ENCODE measurements at places on chromosomes 1 and 21.

DNA sequence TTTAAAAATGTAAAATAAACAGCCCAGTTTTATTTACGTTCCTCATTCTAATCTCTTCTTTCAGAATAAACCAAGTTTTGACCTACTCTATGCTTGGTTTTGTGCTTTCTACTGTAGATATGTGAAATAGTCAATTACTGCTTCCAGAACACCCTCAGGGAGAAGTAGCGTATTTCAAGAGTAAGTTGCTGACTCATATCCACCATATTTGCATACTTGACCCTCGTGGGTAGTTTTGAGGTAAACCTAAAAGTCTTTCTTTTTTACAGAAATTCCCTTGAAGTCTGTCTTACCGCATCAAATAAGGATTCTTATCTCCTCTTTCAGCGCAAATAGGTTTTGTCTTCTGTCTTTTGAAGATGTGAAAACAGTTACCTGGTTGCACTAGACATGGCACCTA lies 1.4 kb upstream of the OR2L3 start:
- DNase-seq, result no peak

DNA sequence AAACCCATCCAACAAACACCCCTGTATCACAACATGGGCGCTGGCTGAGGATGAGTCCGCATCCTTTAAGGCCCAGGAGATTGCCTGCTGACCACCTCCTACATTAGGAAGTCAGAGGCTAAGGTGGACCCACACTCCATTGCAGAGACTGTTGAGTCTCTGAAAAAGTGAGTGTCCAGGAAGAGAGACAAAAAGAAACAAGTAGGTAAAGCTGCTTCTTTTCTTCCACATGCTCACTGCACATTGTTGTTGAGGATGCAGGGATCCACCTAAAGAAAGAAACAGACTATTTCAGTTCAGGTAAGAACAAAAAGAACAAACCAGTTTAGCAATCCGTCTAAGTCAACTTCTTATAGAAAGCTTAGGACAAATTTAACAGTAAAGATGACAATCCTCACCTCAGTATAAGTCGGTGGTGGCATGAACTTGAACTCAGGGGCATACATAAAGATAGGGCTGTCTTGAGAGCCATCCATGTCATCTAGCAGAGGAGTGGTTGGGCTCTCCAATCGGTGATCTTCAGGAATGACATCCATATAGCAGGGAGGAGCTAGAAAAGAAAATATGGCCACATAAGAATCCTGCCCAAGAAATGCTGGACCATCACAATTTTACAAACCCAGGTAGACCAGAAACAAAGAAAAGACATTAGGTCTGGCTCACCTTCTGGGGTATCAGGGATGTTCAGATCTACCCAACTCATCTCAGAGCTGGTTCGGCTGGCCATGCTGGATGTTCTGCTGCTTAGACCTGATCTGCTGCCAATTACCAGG lies 2.6 kb downstream of the TXNIP start:
- no peak for DNase-seq

GRCh38 chr21:40016234-40016633 lies 149.0 kb downstream of the PCP4 start:
- no peak for DNase-seq

DNA sequence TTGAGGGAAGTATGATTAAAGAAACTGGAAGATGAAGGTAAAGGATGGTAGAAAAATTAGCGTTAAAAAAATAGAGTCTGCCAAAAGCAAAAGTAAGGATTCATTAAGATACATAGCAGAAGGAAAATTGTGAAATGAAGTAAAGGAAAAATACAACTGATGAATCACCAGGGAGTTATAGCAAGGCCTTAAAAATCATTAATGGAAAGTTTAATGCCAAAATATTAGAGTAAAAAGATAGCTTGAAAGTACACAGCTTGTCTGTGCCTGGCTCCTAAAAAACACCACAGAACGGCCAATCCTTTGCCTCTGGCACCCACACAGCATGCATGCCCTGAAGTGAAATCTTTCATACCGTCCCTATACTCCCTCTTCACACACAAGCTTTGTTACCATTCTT lies 66.9 kb upstream of the APOBEC4 start:
- no peak for DNase-seq

- no peak for DNase-seq
Measured at GRCh38 chr1:117754061-117754969, 148.5 kb downstream of the TENT5C start.

GRCh38 chr1:115188680-115189395 lies 99.5 kb upstream of the TSPAN2 start:
- DNase-seq, result no peak

- no peak for DNase-seq
Measured at GRCh38 chr1:169044296-169044695, 62.2 kb upstream of the ATP1B1 start.

DNA sequence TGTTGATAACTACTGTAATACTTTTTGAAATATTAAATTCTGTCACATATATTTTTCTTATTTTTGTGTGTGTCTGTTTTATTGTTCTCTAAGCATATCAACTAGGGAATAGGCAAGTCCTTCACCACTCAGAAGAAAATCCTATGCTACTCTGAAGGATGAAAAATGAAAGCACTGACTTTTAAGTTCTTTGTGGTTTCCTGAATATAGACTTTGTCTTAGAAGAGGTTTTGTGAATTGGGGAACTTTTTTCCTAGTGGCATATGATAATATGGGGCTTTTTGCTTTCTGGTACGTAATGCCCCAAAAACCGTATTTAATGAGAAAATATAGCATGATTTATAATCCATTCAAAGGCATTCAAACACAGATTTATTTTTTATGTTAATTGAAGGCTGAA lies 136.0 kb downstream of the SNX7 start:
- no peak for DNase-seq

DNA sequence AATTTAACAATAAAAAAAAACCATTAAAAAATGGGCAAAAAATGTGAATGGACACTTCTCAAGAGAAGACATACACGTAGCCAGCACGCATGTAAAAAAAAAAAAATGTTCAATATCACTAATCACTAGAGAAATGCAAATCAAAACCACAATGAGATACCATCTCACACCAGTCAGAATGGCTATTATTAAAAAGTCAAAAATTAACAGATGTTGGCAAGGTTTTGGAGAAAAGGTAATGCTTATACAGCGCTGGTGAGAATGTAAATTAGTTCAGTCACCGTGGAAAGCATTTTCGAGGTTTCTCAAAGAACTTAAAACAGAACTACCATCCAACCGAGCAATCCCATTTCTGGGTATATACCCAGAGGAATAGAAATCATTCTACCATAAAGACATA lies 1091.5 kb upstream of the B3GALT2 start:
- DNase-seq, result no peak

GRCh38 chr1:228174482-228175315 lies 9.1 kb downstream of the IBA57 start:
- no peak for DNase-seq

GRCh38 chr1:113958691-113959090 lies 20.6 kb upstream of the OLFML3 start:
- no peak for DNase-seq

GRCh38 chr1:184974837-184975115 lies 468 bp upstream of the NIBAN1 start:
- DNase-seq, result no peak

GRCh38 chr1:227445746-227446145 lies 117.6 kb upstream of the ZNF678 start:
- DNase-seq, result no peak

- no peak for DNase-seq
Measured at GRCh38 chr1:59498640-59499039, 201.7 kb downstream of the FGGY start.

DNA sequence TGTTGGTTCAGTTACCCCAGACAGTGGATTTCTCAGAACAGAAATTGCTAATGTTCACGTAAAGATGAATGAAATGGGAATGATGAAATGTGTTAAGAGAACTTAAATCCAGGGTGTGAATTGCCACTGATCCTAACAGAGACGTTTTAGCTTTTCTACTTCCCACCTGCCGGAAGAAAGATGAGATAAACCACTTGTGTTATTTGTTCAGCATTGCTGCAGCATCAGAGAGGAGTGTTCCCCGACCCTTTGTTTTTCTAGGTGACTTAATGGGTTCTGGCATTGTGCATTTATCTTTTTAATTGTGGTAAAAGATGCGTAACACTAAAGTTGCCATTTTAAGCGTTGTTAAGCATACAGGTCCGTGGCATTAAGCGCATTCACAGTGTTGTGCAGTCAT lies 122.3 kb downstream of the GALNT2 start:
- no peak for DNase-seq

DNA sequence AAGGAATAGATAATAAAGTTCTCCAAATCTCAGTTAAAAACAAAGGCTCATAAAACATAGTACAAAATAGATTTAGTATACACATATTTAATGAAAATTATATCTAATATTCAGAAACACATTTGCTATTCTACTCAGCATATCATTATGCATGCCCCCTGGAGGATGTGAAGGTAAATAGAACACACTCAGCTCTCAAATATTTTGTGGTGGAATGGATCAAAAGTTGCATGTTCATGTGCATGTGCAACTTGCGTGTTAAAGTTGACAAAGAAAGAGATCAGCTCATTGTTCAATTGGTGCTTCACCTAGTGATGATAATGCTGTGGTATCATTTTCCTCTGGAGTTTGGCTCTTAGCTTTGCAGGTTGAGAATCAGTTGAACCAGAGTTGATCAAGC lies 4.9 kb upstream of the ZNF644 start:
- no peak for DNase-seq

- DNase-seq, result no peak
Measured at GRCh38 chr1:155007251-155007828, 4.7 kb downstream of the ZBTB7B start.

DNA sequence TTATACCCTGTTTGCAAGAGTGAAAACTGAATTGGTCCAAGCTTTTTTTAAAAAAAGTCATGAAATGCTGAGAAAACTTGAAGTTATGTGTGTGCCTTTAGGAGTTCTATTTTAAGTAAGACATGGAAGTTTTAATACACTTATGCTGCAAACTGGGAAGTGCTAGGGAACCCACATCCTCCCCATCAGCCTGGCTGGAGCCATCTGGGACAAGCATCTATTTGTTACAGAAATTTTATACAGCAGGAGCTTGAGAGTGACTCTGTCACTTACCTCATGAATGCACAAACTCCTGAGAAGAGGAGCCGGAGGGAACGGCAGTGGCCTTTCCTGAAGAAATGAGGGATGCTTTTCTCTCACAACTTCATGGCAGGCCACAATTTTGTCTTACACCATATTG lies 78.2 kb upstream of the SLC44A3 start:
- no peak for DNase-seq

GRCh38 chr1:208324005-208324404 lies 79.8 kb upstream of the PLXNA2 start:
- DNase-seq, result no peak

DNA sequence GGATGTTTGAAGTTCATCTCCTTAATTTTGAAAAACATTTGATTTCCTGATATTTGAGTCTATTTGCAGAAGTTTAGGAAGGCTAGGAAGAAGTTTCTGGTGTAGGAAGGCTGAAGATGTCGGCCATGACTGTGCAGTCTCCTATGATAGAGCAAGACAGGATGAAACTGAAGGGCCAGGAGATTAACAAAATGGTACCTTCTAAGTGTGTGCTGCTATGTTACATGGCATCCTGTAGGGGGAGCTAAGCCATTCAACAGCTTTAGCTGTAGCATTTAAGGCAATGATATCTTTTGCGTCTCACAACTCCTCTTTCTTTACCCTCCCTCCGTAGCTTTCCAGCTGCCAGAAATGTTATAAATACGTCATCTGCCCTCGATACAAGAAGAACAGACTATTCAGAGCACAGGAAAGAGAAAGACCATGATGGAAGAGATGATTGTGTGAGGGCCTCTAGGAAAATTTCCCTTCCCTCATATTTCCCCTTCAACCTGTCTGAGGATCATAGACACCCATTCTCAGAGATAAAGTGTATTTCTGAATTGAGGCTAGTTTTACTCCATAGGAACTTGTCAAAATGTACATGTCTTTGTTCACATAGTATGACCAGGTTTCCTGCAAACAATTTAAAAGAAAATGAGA lies 61.1 kb downstream of the XCL1 start:
- peak; percentile 8 for DNase-seq

DNA sequence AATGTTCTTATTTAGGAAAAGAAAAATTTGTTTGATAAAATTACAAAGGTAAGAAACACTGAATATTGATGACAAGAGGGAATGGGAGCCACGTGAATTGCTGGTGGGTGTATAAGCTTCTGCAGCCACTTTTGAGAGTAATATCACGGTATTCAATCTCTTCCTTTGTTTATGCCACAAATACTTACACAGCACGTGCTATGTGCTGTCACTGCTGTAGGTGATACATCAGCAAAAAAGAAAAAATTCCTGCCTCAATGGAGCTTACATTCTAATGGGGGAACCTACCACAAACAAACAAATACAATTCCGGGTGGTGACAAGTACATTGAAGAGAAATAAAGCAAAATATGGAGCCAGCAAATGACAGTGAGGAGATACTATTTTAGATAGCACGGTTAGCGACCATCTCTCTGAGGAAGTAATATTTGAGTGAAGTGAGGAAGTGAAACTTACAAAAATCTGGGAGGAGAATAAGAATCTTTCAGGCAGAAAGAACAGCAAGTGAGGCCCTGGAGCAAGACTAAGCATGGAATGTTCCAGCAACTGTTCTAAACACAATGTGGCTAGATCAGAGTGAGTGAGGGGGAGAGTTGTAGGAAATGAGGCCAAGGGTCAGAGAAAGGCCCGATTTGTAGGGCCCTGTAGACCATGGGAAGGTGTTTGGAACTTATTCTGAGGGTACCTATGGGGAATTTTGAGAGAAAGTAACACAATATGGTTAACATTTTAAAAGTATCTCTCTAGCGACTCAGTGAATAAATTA lies 2.6 kb upstream of the FCRLB start:
- no peak for DNase-seq

GRCh38 chr1:208616776-208617175 lies 372.6 kb upstream of the PLXNA2 start:
- DNase-seq, result no peak

- no peak for DNase-seq
Measured at GRCh38 chr1:56169856-56170255, 409.5 kb downstream of the PLPP3 start.

DNA sequence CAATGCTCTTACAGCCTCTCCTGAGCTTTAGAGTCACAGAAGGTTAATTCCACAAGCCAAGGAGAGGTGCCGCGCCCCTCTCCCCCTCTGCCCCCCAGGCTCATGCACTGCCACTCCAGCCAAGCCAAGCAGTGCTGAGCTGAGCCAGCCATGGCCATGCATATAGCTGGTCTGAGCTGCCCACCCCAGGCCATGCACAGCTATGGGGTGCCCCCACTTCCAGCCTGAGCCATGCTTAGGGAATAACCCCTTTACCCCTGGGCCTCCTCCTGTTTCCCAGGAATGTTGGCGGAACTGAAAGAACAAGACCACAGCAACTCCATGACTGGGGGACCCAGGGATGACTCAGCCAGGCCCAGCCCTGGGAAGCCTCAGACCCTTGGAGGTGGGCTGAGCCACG lies 34.0 kb upstream of the MAGOH start:
- DNase-seq, result no peak

- no peak for DNase-seq
Measured at GRCh38 chr1:20447794-20448193, 38.2 kb downstream of the CAMK2N1 start.

GRCh38 chr1:84642774-84643173 lies 47.5 kb downstream of the SSX2IP start:
- no peak for DNase-seq

GRCh38 chr1:23869051-23869450 lies 961 bp upstream of the FUCA1 start:
- peak; percentile 53 for DNase-seq

All from SK-N-MC (cell line).